ENCODE measurements at places on chromosomes 7 and 10.

- no peak for DNase-seq
These were observed 116.3 kb downstream of the MDFIC start for GRCh38 chr7:115038158-115038557.

GRCh38 chr10:61779950-61780659, 117.4 kb downstream of the CABCOCO1 start:
- DNase-seq, result peak; percentile 79

- DNase-seq, result no peak
These were observed 18.8 kb downstream of the MMD2 start for GRCh38 chr7:4939971-4940728.

DNA sequence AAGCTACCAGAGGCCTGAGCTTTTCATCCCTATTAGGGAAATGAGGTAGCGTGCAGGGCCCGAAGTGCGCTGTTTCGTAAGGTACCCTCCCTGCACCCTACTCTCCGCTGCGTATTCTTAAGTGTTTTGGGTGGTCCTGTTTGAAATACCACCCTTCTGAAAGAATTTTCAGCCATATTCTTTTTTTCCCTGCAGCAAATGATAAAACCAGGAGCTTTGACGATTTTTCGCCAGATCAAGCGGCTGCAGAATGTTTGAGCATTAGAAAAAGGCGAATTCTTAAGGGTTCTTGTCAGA, 1.2 kb downstream of the RSBN1L start:
- no peak for DNase-seq

Measured in femur (tissue), 1 donor.